Ammon's horn (tissue), 1 donor: ENCODE measurements at places on chromosomes 5 and 9.

DNA sequence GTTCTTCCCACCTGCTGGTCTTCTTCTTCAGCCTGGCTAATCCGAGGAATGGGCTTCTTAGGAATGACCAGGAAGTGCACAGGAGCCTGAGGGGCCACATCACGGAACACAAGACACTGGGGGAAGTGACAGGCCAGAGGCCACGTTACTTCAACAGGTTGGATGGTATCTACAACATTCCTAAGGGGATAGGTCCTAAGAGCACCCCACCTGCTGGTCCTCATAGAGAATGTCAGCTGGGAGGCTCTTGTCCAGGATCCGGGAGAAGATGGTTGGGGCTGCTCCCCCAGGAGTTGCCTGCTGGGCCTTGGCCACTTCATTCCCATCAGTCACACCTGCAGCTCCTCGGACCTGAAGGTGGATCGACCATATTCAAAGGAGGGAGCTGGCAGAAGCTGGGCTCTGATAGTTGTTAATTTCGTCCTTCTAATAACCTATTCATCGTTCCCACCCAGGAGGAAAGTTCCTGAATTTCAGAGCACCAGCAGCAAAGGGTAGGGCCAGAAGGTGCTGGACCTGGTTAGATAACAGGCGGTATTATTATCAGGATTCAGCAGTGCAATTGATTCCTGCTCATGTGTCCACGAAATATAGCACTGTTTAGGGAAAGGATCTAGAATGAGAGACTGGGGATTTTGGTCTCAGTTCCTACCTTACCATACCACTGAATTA, 1.3 kb downstream of the HINT2 start:
- no peak for DNase-seq

- no peak for DNase-seq
Measured at GRCh38 chr5:93438124-93438523, 142.9 kb downstream of the NR2F1-AS1 start.

DNA sequence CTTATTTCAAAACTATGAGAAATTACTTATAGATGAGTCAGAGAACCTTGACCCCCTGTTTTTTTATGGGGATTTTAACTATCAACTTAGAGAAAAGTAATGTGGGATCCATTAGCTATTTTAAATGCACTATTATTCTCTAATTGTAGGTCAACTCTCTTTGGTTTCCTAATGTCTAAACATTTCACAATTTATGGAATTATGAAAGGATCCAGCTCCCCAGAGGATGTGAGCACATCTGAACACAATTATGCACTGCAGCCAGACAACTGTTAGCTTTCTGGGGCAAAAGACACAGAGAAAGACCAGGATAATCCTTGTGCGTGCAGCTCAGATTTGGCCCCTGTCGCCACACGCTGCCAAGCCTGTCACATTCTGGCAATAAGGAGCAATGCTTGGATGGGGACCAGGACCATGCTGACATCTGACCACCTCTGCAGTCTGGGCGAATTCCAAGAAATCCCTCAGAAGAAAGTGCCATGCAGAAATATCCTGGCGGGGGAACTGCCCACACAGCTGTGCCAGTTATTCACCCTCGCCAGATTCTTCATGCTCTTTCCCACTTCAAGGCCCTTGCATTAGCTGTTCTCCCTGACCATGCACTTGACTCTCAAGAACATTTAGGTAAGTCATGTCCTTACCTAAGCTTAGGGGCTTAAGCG, 22.2 kb upstream of the CMBL start:
- no peak for DNase-seq

DNA sequence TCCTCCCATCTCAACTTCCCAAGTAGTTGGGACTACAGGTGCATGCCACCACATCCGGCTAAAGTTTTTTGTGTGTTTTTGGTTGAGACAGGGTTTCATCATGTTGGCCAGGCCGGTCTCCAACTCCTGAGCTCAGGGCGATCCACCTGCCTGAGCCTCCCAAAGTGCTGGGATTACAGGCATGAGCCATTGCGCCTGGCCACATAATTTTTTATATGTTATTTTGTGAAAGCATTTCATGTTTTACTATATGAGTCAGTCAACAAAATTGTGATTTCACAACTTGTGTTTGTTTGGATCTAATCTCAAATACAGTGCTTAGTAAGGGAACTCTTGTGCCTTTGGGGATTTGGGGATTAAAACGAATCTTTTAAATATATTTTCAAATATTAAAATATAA, 20.0 kb upstream of the FAM120AOS start:
- DNase-seq: no peak
